ENCODE measurements at places on chromosomes 2 and 18.

- DNase-seq = no peak
These were observed 93.3 kb upstream of the PAPOLG start for GRCh38 chr2:60662781-60663180.

DNA sequence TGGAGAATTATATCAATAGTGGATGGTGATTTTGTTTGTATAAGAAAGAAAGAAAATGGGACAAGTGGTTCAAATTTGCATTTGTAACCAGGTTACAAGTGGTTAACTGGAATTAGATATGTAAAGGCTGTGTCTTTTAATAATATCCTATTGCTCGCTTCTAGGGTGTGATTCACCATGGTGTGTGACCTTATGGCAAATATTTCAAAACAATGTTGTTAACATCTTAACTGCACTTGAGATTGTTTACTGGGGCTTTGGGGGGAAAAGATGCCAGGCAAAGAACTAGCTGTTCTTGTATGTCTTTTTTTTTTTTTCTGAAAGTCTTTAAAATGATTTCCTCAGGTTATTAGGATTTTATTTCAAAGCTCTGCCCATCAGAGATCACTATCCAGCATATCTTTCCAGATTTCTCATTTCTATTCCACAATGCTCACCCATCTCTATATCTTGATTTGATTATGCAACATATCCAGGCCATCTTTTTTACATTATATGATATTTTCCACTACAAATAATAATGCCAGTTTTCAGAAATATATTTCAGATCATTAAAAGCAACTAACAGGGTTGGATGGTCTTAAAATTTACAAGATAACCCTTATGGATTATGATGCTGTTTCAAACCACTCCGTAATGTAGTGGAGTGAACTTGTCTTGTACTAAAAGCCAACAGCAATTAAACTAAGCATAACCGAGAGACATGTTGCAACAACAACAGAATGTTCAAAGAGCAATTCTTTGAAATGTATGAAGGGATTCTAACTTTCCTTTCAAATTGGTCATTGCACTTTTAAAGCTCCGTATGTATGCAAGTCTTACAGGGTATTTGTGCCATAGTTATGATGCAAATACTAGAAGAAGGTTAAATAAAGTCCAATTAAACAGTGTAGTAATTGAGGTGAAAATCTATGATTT, 341.5 kb upstream of the ETAA1 start:
- DNase-seq = no peak

- no peak for DNase-seq
These were observed 506.6 kb downstream of the ERBB4 start for GRCh38 chr2:212032032-212032431.

- DNase-seq = no peak
These were observed 38.9 kb upstream of the GMCL1 start for GRCh38 chr2:69790601-69790959.

DNA sequence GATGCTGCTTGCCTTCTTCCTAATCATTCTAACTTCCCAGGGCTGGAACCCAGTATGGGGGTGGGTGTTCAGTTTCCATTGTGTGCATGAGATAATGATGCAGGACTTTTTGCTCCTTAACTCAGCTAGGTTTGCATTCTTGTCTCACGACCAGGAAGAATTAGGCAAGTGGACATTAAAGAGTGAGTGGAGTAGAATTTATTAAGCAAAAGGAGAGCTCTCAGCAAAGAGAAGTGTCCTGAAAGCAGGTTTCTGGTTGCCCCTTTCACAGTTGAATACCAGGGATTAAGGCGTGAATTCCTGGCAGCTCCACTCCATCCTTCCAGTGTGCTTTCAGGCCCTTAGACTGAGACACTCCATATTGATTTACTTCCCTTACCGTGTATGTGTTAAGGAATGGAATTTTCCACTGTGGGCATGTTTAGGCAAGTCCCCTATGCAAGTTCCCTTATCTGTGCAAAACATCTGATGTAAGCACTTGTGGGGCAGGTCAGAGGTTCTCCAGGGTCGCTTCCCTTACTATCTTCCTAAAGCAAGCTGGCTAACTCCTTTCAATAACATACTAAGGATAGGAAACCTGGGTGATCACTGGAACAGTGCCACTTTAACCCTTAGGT, 126.5 kb downstream of the GPR39 start:
- no peak for DNase-seq

DNA sequence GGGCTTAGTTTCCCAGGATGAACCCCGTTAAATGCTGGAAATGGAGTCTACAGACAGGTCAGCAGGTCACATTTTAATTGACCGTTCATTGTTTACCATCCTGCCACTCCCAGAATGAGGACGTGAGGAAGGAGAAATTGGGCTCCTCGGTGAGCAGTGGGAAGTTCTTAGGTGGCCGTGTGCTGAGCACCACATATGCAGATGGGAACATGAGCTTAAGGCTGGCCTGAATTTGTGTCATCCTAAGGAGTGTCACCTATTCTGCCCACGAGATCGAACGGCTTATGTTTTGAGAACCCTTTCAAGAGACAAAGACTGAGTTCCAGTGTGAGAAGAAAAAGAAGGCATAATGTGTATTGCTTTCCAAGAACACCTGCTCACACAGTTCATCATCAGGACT, 234.4 kb upstream of the PXDN start:
- no peak for DNase-seq
